Activated T-helper 2 cell treated with anti-CD3 and anti-CD28 coated beads, Interferon-gamma antibody, Interleukin-2, Interleukin-4, amounts not matched to agents 10 μg/mL and 5 μg/mL and 100 μg/mL, durations not matched to agents 14 hours and 24 hours and 36 hours (primary cell): ENCODE measurements at places on chromosomes 2 and 18. TPM values are rescaled to one million over a fixed set of nuclear protein-coding genes. Genes with fewer than 3 reads are reported as not detected.

DNA sequence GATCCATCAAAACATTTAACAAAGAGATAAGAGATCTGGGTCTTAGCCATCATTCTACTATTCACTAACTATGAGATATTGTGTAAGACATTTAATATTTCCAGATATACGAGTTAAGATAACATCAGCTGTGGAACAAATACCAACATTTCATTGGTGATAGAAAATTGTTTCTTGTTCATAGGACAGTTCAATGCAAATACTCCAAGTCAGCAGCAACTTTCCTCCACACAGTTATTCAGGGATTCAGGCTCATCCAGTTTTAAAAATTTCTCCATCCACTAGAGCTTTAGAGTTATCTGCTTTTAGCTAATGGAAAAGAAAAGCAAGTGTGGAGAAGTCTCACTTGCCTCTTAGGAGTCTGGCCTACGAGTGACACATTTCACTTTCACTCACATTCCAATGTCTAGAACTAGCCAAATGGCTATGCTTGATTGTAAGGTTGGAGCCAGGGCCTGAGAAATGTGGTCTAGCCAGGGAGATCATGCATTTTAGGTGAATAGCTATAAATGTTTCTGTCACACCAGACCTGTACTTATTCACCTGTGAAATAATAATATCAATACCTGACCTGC is 119.3 kb upstream of the MAPRE2 start:
- H3K4me3 ChIP-seq: no peak overlapping the region
- no peak overlapping the region for H3K27ac ChIP-seq
- H3K36me3 ChIP-seq: no peaks in the 10 kb centered on the region
- peaks cover 13% of the 10 kb centered on the region for H3K27me3 ChIP-seq

DNA sequence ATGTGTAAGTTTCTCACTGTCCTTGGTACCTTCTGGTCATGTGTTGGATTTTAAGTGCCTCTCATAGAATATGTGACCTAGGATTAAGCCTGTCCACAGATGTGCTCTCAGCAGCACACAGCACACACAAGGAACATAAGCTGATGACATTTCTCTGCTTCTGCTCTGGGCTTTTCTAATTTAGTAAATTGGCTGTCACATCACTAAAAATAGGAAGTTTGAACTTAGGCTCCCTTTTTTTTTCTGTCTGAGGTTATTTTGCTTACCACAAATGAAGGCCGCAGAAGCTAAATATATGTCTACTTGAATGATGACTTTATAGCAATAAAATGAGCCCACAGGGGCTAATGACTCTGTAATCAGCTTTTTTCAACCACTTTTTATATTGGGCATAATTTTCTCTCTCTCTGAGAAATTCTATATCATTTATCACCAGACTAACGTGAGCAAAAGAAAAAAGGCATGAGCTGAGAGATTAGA is 150.2 kb upstream of the KLHL14 start:
- no peak overlapping the region for H3K4me3 ChIP-seq
- no peaks in the 10 kb centered on the region for H3K36me3 ChIP-seq
- H3K27ac ChIP-seq: no peak overlapping the region
- no peak for DNase-seq
- no peaks in the 10 kb centered on the region for H3K27me3 ChIP-seq
- H3K4me1 ChIP-seq: no peaks in the 10 kb centered on the region

GRCh38 chr2:70094171-70094977 is 7.1 kb downstream of the PCBP1 start:
- H3K4me3 ChIP-seq: peak overlapping the region; percentile 85
- H3K27ac ChIP-seq: peak overlapping the region; percentile 98
- no peaks in the 10 kb centered on the region for H3K27me3 ChIP-seq
- no peak for DNase-seq

GRCh38 chr2:186980787-186981550 is 132.0 kb upstream of the ZSWIM2 start:
- H3K27ac ChIP-seq: no peak overlapping the region
- H3K27me3 ChIP-seq: no peaks in the 10 kb centered on the region
- no peak overlapping the region for H3K4me3 ChIP-seq

Gene UBXN2A
- 17.6 and 18.3 TPM in 2 replicates for total RNA-seq

Gene SLC9A2
- not detected in 2 replicates for total RNA-seq

Gene CPS1
- total RNA-seq: 1.2 and 1.4 TPM in 2 replicates

DNA sequence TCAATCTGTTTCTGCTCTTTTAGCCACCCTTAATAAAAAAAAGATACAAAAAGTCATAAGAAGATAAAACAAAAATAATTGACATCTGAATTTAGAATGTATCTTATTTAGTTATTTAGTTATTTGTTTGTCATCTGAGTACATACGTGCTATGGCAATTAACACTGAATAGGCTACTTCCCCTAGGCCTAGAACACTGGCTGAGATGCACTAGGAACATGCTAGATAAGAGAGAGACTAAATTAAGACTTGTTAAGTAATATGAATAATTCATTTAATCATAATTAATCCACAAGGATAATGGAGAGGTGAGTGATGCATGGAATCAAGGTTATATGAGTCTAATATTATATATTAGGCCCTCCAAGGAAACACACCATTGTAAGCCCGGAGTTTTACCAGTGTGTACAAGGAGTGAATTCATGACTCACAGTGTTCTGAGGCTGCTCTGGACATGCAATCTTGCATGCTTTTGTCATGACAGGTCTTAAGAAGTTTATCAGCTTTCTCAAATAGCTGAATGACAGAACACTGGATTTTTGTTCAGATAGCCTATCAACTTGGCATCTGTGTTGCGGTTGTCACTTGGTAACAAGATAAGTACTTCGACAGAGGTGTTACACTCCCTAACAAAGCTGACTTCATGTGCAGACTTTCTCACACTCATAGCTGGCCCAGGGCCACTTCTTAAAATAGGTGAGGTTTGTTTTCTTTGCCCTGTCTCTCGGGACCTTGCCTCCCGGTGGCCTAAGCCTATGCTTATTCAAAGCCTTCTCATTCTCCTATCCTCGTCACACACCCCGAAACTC is 5.0 kb upstream of the SERPINB2 start:
- peaks cover 6% of the 10 kb centered on the region for H3K27me3 ChIP-seq
- no peak overlapping the region for H3K4me3 ChIP-seq
- peaks cover 13% of the 10 kb centered on the region for H3K4me1 ChIP-seq
- no peaks in the 10 kb centered on the region for H3K36me3 ChIP-seq
- no peak for DNase-seq

- H3K4me1 ChIP-seq: no peaks in the 10 kb centered on the region
- H3K27me3 ChIP-seq: no peaks in the 10 kb centered on the region
- H3K4me3 ChIP-seq: no peak overlapping the region
- H3K36me3 ChIP-seq: no peaks in the 10 kb centered on the region
- no peak for DNase-seq
- H3K27ac ChIP-seq: no peak overlapping the region
These were observed 11.4 kb upstream of the LRATD1 start for GRCh38 chr2:14621114-14621513.

Gene BABAM2
- total RNA-seq: 49.0 and 54.5 TPM in 2 replicates

Gene COL3A1
- 0.16 and 0.43 TPM in 2 replicates for total RNA-seq

- no peaks in the 10 kb centered on the region for H3K36me3 ChIP-seq
- no peak for DNase-seq
- H3K27me3 ChIP-seq: peaks cover 12% of the 10 kb centered on the region
These were observed 192.5 kb downstream of the HAUS1 start for GRCh38 chr18:46296656-46297055.

Gene EVA1A
- total RNA-seq: not detected in 2 replicates

DNA sequence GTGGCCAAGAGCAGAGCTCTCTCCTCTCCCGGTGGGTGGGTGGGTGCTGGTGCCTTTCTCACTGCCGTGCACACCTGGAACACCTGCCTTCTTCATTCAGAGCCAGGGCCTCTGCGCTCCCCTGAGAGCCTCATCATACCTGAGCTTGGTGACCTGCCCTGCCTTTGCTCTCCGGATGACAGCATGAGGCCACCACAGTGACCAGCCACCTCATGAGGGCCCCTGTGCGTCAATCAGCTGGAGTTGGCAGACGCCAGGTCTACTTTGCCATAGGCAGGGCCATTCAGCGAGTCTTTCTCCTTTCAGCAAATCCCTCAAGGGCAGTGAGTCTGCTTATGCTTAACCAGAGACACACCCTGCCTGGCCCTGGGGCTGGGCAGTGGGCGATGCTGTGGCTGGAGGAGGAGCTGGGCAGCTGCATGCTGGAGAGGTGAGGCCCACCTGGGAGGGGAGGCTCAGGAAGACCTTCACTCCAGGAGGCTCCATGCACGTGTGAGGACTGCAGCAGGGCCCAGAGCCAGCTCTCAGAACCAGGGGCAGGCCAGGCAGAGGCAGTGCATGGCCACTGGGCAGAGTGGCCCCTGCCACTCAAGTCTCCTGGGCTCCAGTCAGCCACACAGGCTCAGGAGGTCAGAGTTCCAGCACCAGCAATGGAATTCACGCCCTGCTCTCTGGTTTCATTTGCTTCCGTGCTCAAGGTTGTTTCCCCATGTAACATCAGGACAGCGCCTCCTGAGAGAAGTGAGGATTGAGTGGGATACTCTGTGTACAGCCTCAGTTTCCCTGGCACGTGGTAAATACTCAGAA is 417.5 kb upstream of the MYT1L start:
- H3K4me1 ChIP-seq: no peaks in the 10 kb centered on the region
- no peak overlapping the region for H3K4me3 ChIP-seq
- H3K27me3 ChIP-seq: no peaks in the 10 kb centered on the region
- no peaks in the 10 kb centered on the region for H3K36me3 ChIP-seq
- no peak for DNase-seq

GRCh38 chr2:16978301-16978700 is 312.7 kb upstream of the CYRIA start:
- no peak overlapping the region for H3K4me3 ChIP-seq
- no peaks in the 10 kb centered on the region for H3K27me3 ChIP-seq
- H3K36me3 ChIP-seq: no peaks in the 10 kb centered on the region
- DNase-seq: no peak
- no peak overlapping the region for H3K27ac ChIP-seq

DNA sequence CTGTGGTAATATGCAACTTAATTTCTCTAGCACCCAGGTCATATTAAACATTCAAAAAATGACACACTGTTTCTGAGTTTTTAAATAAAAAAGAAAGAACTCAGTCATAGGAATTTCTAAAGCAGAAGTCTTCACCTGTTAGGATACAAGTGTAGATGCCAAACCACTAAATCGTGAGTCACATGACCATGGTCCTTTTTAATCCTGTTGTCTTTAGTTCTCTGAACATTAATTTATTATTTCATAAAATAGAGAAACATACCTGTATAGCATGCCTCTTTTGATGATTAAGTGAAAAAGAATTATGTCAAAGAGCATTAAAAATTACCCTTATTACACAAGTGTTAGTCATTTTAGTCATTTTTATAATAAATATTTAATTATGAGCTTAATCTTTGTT is 398.8 kb downstream of the CCDC85A start:
- H3K27ac ChIP-seq: no peak overlapping the region
- no peaks in the 10 kb centered on the region for H3K36me3 ChIP-seq
- H3K4me1 ChIP-seq: no peaks in the 10 kb centered on the region
- H3K4me3 ChIP-seq: no peak overlapping the region

GRCh38 chr2:121596221-121597080 is 52.8 kb downstream of the CLASP1 start:
- peak overlapping the region; percentile 52 for H3K27ac ChIP-seq
- peaks cover 1% of the 10 kb centered on the region for H3K36me3 ChIP-seq
- no peak for DNase-seq
- peak overlapping the region; percentile 52 for H3K4me3 ChIP-seq
- H3K4me1 ChIP-seq: peaks cover 35% of the 10 kb centered on the region
- H3K27me3 ChIP-seq: no peaks in the 10 kb centered on the region

GRCh38 chr2:82001614-82002013 is 1697.1 kb upstream of the LRRTM1 start:
- H3K27ac ChIP-seq: no peak overlapping the region
- no peak overlapping the region for H3K4me3 ChIP-seq
- H3K4me1 ChIP-seq: no peaks in the 10 kb centered on the region
- H3K36me3 ChIP-seq: no peaks in the 10 kb centered on the region

Gene C2orf74
- total RNA-seq: 7.7 and 7.9 TPM in 2 replicates

GRCh38 chr2:214514704-214515103 is 103.8 kb downstream of the VWC2L start:
- no peaks in the 10 kb centered on the region for H3K27me3 ChIP-seq
- no peak for DNase-seq
- H3K4me3 ChIP-seq: no peak overlapping the region
- no peaks in the 10 kb centered on the region for H3K36me3 ChIP-seq
- H3K4me1 ChIP-seq: no peaks in the 10 kb centered on the region

DNA sequence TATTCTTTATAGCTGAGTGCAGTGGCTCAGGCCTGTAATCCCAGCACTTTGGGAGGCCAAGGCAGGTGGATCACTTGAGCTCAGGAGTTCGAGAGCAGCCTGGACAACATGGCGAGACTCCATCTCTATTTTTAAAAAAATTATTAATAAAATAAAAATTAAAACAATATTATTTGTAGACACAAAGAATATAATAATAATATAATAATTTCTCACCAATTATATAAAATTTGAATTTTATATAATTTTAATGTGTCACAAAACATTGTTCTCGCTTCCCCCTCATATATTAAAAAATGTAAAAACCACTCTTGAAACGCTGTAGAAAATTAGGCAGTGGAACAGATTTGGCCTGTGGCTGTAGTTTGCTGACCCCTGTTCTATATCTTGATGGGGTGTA is 5.6 kb upstream of the KDM3A start:
- H3K27me3 ChIP-seq: peaks cover 30% of the 10 kb centered on the region
- H3K4me1 ChIP-seq: peaks cover 3% of the 10 kb centered on the region
- no peak overlapping the region for H3K4me3 ChIP-seq

DNA sequence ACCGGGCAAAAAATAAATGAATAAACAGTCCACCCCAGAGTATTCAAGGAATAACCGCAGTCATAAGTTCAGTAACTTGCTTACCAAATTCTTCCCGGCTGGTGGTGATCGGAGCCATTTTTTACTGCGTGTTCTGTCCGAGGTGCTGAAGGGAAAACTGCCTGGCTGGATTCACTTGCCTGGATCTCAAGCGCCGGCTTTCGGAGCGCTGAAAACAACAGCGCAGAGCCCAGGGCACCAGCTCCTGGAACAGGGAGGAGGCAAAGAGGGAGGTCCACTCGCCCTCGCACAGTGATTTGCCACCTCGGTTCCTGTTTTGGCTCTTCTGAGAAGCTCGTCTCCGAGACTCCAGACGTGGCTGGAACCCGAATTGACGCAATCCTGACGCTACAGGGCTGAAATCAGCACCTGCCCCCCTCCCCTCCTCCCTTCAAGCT is at the start of gene SYT4:
Gene SYT4, minus strand, starts transcription at position 327 of the 437 bp plus-strand sequence. Its CDS starts 209 bp downstream, at position 118.
- H3K4me1 ChIP-seq: no peaks in the 10 kb centered on the region
- H3K4me3 ChIP-seq: no peak within 1 kb of the TSS
- H3K27me3 ChIP-seq: peaks cover 3% of the 10 kb centered on the region

- H3K4me3 ChIP-seq: no peak overlapping the region
- H3K27ac ChIP-seq: no peak overlapping the region
- H3K36me3 ChIP-seq: no peaks in the 10 kb centered on the region
- no peak for DNase-seq
These were observed 39.4 kb upstream of the SH3BP4 start for GRCh38 chr2:234912437-234912836.

GRCh38 chr18:27808683-27809082 is 368.2 kb downstream of the CDH2 start:
- DNase-seq: no peak
- no peak overlapping the region for H3K4me3 ChIP-seq
- H3K36me3 ChIP-seq: no peaks in the 10 kb centered on the region
- H3K4me1 ChIP-seq: no peaks in the 10 kb centered on the region
- no peak overlapping the region for H3K27ac ChIP-seq

Gene COLEC12
- total RNA-seq: not detected in 2 replicates

Gene FAHD2B
- 27.1 and 29.0 TPM in 2 replicates for total RNA-seq
